ENCODE measurements at places on chromosomes 11 and 22. TPM values are rescaled to one million over a fixed set of nuclear protein-coding genes. Genes with fewer than 3 reads are reported as not detected.

UCP3 gene
- 1.9 TPM for total RNA-seq

APOA5 gene
- total RNA-seq: not detected

GAB4 gene
- not detected for total RNA-seq

HORMAD2 gene
- not detected for total RNA-seq

SSTR3 gene
- total RNA-seq: not detected

RAG2 gene
- not detected for total RNA-seq

C22orf15 gene
- not detected for total RNA-seq

OR5P2 gene
- not detected for total RNA-seq

RFPL2 gene
- total RNA-seq: 0.52 TPM

TNNT3 gene
- not detected for total RNA-seq

LGALS12 gene
- total RNA-seq: not detected

FAT3 gene
- total RNA-seq: 0.22 TPM

FBXO3 gene
- total RNA-seq: 24.3 TPM

ENTHD1 gene
- total RNA-seq: not detected

Measured in Calu3 (cell line).